ENCODE measurements at places on chromosomes 5 and 9.
A peak's percentile ranks its signal among the peaks of the same experiment; 100 is the strongest.

- DNase-seq, result no peak
Measured at GRCh38 chr5:125367702-125368101, 621.3 kb upstream of the ZNF608 start.

GRCh38 chr9:78698371-78698770, 401.4 kb downstream of the PSAT1 start:
- DNase-seq, result no peak

- DNase-seq, result no peak
Measured at GRCh38 chr5:65087154-65087553, 318.4 kb downstream of the CWC27 start.

DNA sequence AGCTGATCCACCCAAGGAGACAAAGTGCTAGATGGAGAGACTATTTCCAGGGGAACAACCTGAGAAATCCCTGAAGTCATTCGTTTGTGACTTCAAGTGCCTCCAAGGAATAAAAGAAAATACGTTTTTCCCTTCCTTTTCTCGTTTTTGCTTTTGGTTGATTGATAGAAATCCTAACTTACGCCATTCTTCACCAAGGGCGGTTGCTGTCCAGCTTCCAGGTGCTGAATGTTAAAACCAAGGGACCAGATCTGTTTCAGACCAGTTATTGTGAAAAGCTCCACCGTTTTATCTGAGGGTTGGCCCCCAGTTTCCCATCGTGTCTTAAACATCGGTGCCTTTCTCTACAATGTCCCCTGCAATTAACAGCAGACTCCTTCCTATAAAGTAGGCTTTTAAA, 600.7 kb upstream of the SGCD start:
- DNase-seq, result no peak

- DNase-seq, result no peak
Measured at GRCh38 chr5:92548346-92548745, 1032.7 kb downstream of the NR2F1-AS1 start.

DNA sequence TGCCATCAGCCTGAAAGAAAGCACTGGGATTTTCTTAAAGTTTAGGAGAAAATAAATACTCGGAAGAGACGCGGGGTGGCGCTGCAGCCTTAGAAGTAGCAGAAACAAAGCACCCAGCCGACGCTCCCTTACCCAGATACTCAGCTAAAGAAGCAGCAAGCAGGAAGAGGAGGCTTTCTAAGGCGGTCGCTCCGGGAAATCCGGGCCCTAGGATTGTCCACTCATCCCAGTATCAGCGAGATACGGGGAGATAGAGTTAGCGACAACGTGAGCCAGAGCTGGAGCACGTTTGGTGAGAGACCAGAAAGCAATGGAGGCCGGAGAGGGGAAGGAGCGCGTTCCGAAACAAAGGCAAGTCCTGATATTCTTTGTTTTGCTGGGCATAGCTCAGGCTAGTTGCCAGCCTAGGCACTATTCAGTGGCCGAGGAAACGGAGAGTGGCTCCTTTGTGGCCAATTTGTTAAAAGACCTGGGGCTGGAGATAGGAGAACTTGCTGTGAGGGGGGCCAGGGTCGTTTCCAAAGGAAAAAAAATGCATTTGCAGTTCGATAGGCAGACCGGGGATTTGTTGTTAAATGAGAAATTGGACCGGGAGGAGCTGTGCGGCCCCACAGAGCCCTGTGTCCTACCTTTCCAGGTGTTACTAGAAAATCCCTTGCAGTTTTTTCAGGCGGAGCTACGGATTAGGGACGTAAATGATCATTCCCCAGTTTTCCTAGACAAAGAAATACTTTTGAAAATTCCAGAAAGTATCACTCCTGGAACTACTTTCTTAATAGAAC, at the start of gene PCDHB2:
PCDHB2 (plus strand) TSS at position 135 of the 782 bp plus-strand sequence; CDS start at position 311, 176 bp downstream.
- DNase-seq, result no peak

DNA sequence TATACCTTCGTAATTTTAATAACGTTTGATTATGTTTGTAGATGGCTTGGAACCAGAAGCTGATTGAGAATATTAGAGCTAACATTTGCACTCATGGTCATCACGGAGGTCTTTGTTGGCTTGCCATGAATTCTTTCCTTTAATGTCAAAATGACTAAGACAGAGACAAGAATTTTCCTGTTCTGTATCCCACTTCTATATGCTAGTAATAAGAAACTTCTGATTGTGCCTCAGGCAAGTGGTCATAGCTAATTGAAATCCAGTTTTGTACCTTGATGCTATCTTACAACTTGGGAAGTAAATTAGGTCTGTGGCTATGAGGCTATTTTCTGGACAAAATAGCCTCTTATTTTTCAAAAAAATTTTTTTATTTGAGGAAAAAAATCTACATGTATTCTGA, 167.6 kb downstream of the RANBP17 start:
- no peak for DNase-seq

DNA sequence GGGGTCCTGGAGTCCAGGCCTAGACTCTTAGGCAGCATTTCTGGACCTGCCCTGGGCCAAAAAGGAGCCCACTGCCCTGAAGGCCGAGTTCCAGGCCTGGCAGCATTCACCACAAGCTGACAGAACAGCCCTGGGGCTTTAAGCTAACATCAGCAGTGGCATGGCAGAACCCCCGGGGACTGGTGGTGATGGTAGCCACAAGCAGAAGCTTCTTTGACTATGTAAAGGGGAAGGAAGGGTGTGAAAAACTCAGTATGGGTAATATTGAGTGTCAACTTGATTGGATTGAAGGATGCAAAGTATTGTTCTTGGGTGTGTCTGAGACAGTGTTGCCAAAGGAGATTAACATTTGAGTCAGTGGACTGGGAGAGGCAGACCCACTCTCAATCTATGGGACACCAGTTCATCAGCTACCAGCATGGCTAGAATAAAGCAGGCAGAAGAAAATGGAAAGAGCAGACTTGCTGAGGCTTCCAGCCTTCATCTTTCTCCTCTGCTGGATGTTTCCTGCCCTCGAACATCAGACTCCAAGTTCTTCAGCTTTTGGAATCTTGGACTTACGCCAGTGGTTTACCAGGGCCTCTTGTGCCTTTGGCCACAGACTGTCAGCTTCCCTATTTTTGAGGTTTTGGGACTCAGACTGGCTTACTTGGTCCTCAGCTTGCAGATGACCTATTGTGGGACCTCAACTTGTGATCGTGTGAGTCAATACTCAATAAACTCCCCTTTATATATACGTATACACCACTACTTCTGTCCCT, 661.0 kb upstream of the C9orf72 start:
- DNase-seq, result no peak

DNA sequence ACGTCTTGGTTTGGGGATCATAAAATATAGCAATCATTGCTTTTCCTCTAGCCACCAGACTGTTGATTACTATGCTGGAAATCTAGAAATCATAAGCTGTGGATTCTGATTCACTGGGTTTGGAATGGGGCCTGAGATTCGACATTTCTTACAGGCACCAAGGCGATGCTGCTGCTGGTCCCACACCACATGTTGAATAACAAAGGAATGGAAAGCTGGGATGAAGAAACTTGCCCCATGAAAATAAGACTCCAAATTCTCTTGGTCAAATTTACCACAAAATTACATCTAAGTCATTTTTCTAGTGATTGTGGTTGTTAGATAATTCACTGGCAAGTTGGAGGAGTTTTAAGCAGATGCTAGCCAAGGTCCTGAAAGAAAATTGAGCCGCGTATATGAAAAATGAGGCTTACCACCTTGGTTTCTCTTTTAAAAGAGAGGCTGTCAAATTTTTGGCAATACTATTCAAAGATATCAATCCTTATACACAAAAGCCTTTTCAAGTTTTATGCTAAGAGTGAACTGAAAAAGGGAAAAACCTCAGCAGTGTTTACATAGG, 23.0 kb upstream of the MEIKIN start:
- no peak for DNase-seq

DNA sequence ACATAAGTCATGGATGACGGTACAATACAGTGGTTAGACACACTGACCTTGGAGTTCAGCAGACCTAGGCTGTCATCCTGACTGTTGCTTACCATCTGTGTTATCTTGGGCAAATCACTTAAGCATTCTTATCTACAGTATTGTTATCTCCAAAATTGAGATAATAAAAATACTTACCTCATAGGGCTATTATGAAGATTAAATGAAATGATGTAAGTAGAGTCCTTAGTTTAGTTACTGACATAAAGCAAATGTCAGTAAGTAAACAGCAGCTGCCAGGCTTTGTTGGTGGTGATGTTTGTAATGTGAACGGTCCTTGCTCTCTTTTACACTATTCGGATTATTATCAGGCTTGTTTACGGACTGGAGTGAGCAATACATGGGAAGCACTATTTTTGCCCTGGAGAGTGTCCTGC, 107.3 kb upstream of the DPYSL3 start:
- DNase-seq, result peak; percentile 55

- DNase-seq, result no peak
Measured at GRCh38 chr5:91222482-91222881, 160.6 kb downstream of the ARRDC3 start.

DNA sequence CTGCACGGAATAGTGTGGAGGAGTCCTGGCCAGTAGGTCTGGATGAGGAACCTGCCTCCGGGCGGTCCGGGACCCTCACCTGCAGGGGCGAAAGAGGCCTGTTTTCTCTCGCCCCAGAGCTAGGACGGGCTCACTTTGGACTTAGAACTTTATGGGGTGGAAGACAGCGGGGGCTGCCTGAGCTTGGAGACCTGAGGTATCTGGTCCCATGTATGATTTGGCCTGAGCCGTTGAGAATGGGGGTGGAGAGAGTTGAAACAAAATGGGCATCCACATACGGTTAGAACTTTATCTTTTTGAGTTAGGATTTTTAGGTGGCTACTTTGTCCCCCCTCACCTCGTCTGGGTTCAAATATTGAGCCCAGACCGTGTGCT, 681 bp upstream of the ETF1 start:
- DNase-seq, result no peak

DNA sequence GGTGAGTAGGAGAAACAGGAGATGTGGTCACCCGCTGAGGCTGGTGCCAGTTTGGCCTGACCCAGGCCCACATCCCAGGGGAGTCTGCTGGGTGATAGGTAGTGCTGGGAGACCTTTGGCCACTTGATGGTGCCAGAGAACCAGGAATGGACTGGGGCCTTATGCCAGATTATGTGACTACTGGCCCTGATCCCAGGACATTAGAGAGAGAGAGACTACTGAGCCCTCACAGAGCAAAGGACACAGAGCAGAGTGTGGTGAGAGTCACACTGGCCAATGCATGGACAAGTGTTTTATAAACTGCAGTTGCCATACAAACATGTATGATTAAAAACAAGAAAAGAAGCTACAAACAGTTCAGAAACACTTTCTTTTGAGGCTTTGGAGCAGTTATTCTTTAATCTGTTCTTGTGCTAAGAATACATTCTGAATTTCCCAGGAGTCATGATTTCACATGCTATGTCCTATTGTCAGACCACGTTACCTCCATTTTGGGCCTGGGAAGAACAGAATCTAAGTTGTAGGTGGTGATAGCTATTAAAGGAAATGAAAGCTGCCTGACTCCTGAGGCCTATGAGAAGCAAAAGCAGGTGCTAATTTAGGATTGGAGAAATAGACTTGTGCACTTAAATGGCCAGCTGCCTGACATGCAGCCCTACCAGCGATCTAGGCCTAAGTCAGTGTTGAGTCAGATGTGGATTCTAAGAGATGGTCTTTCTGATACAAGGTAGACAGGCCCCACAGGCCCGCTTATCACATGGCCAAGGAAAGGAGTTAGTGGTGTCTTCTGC, 32.6 kb upstream of the TMOD1 start:
- DNase-seq, result no peak

DNA sequence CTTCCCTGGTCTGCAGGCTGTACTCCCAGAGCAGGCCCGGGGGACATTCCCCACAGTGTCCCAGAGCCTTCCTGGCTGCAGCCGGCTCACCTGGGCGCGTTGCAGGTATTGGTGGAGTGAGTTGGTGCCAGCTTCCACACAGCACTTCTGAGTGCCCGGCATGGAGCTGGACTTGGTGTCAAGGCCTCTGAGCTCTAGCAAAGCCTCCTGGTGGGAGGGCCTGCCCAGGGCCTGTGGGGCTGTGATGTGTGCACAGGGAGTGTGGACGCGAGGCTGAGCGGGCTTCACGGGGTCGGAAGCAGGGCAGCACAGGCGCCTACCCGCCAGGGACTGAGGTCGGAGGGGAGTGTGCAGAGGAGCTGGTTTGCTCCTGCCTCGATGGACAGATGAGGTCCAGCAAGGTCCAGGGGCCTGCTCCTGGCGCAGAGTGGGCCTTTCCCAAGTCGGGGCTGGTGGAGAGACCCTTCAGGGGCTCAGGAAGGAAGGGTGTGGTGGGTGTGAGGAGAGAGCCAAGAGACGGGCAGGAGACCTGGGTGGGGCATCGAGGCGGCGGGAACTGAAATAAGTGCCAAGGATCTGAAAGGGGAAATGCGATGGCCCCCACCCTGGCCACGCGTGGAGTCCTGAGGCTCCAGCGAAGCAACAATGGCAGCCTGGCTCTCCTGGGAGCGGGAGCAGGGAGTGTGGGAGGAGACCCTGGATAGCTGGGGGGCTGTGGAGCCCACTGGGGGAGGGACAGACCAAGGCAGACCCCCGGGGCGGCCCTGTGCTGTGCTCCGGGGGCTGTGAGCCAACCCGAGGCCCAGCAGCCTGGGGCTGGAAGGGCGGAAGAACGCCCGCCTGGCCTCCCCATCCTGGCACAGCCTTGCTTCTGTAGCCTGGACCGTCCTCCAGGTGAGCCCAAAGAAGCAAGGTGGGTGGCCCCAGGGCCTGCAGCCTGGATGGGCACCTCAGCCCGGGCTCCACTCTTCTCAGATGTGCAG, 78.4 kb downstream of the RXRA start:
- no peak for DNase-seq

- no peak for DNase-seq
Measured at GRCh38 chr9:120775859-120776258, 17.4 kb downstream of the FBXW2 start.

- DNase-seq, result peak; percentile 13
Measured at GRCh38 chr5:137078171-137078665, 420.9 kb downstream of the SPOCK1 start.

Measured in non-pigmented ciliary epithelial cell (primary cell).